ENCODE measurements at places on chromosomes 5 and 9.

DNA sequence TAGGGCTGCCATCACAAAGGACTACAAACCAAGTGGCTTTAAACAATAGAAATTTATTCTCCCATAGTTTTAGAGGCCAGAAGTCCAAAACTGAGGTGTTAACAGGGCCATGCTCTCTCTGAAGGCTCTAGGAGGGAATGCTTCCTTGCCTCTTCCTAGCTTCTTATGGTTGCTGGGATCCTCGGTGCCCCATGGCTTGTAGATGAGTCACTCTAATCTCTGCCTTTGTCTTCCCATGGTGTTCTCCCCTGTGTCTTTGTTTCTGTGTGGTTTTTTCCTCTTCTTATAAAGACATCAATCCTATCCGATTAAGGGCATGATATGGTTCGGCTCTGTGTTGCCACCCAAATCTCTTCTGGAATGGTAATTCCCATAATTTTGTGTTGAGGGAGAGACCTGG, 178.8 kb upstream of the NREP start:
- DNase-seq: no peak

DNA sequence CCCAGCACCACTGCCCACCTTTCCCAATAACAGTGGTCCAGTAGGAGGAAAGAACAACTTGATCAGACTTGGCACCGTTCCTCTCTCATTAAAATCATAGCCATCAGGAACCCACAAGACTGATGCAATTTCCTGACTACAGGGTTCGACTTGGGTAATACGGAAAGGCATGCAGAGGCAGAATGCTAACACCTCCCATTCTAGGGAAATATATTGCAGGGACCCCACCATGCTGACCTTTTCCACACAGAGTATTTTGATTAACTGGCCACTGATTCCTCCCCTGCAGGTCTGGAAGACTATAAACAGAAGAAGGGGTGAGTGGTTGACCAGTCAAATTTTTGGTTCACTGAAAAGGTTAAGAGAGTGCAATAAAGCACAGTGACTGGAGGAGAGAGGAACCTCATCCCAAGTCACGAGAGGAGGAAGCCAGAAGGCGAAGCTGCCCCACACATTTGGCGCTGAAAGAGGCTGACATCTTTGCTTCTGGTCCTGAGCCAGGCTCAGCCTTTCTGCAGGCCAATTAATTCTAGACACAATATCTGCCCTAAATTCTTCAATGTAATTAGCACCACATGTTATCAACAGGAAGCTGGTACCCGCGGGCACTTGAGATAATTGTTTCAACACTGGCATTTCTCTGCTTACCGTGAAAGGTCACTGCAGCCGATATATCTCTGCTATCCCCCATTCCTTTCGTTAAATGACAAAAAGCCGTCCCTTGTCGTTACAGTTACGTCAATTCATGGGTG, 64.7 kb upstream of the SPOCK1 start:
- no peak for DNase-seq

GRCh38 chr9:134219646-134220060, 55.3 kb upstream of the RNU6ATAC start:
- DNase-seq: no peak

GRCh38 chr9:29245351-29245750, 1672.1 kb upstream of the C9orf72 start:
- no peak for DNase-seq

DNA sequence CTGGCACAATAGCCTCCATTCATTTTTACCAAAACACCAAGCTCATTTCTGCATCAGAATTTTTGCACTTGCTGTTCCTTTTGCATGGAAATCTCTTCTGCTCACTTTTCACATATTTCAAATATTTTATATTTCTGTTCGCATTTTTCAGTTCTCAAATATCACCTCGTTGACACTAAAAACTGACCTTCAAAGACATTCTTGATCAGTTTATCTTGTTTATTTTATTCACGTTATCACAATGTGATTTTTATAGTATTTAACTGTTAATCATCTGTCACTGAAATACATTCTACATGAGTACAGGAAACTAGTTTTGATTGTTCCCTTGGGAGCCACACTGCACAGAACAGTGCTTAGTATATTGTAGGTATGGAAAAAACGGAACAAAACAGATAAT, 29.6 kb downstream of the CDH10 start:
- no peak for DNase-seq

- DNase-seq: no peak
Observed at GRCh38 chr5:39049315-39049714, 24.9 kb downstream of the RICTOR start.

GRCh38 chr5:172835290-172835993, 1.4 kb downstream of the ERGIC1 start:
- DNase-seq: no peak

- no peak for DNase-seq
Observed at GRCh38 chr9:117763314-117763713, 59.1 kb downstream of the TLR4 start.

- no peak for DNase-seq
Observed at GRCh38 chr5:101600614-101601013, 695.5 kb downstream of the SLCO4C1 start.

- no peak for DNase-seq
Observed at GRCh38 chr5:169706071-169706470, 69.0 kb downstream of the DOCK2 start.

GRCh38 chr9:119101048-119101447, 268.2 kb downstream of the BRINP1 start:
- no peak for DNase-seq

DNA sequence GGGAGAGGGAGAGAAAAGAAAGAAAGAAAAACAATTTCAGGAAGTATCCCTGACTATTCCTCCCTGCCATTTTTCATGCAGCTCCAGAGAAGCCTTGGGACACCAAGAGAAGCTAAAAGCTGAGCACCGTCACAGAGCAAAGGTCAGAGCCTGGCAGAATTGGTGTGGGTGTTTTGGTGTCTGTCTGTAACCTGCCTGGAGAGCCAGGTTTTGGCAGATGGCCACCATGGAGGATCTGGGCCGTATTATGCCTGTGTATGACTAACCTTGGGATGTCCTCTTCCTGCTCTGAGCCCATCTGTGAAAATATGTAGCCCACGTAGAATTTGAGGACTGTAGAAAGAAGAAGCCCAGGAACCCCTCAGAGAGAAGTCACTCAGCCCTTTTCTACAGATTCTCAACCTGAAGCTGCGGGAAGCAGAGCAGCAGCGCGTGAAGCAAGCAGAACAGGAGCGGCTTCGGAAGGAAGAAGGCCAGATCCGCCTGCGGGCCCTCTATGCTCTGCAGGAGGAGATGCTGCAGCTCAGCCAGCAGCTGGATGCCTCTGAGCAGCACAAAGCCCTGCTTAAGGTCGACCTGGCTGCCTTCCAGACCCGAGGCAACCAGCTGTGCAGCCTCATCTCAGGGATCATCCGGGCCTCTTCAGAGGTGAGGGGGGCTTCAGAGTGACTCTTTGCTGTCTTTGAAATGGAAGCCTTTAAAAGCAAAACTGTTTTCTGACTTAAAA, 18.8 kb downstream of the GLE1 start:
- no peak for DNase-seq

DNA sequence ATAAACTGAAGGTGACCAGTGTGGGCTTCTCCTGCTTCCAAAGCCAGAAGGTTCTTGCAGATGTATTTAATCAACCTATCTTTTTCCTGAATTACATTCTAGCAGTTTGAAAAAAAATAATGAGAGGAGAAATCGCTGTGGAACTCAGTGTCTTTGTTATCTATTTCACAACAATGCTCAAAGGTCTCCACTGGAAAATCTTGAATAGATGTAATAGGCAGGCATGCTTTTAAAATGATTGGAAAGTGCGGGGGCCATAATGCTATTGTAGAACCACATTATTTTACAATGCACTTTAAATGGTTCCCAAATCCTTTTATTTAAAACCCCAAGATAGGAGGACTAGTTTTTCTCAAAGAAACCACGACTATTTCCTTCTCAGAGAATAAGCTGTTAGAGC, 23.3 kb downstream of the ENC1 start:
- DNase-seq: no peak

- DNase-seq: no peak
Observed at GRCh38 chr9:96141666-96142065, 160.3 kb downstream of the HSD17B3 start.

- DNase-seq: peak; percentile 58
Observed at GRCh38 chr5:154756009-154756867, 1.1 kb downstream of the LARP1 start.

- peak; percentile 34 for DNase-seq
Observed at GRCh38 chr5:64767959-64768357, 533 bp downstream of the SREK1IP1 start.

DNA sequence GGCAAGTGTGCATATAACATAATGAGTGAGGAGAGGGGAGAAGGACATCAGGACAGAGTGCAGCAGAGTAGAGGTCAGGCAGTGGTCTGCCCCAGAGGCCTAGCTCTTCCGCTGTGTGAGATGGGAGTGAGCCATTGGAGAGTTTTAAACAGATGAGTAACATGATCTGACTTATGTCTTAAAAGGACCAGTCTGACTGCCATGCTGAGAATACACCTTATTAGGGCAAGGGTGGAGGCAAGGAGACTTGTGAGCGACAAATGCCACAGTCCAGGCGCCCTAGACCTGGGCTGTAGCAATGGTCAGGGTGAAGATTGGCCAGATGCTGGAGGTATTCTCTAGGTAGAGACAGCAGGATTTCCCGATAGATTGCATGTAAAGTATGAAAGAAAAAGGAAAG, 83.1 kb downstream of the WWC1 start:
- DNase-seq: no peak

GRCh38 chr9:136969774-136970173, 7.5 kb upstream of the PTGDS start:
- no peak for DNase-seq

DNA sequence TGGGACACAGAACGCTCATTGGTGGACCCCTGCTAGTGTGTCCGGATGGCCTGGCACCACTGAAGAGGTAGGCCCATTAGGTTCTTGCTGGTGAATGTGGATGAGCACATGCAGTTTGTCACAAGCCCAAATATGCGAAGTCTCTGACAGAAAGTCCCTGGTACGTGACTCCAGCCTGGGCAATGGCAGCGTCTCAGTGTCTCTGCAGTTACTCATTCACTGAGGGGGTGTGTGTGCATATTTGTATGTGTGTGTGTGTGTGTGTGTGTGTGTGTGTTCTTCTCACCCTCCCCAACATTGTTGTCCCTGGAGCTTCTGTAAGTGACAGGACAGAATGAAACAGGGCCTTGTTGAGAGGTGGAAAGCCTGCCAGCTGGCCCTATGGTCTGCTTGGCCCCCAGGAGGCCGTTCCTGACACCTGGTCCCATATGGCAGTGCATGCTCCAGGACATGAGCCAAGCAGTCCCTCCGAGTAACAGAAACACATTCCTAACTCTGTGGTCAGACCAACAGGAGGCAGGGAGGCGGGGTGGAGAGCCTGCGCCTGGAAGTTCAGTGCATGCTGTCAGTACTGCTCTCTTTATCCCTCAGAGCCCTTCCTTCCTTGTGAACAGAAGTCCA, 169.9 kb downstream of the SLC28A3 start:
- no peak for DNase-seq

DNA sequence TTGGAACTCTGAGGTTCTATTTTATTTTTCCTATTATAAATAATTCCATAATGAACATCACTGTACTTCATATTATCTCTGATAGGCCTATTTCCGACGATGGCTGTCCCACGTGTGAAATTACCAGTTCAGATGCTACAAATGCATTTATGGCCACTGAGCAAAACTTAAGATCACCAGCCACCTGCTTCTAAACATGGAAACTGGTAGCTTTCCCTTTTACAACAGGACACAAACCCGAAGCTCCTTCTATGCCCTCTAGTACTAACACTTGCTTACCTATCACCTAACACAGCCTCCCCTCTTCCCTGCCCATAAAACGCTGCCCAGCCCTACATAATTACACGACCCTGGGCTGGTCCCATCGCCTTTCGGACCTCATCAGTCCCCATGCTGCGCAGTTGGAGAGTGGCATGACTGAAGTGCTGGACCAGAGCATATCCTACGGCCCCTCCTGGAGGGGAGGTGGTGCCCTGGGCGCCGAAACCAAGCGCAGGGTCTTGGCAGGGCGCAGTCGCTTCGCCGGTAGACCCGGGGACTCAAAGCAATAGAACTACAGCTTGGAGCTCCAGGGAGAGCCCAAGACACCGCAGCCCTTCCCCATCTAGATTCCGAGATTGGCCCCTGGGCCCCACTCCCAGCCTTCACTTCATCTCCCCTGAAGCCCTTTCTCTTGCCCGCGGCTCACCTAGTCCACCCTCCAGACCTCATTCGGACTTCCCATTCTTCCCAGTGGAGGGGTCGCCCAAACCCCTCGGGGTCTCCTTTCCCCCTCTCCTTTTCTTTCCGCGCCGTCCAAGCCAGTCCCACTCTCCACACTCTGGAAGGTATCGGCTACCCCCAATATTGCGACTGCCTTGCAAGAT, 1.0 kb upstream of the SAP30L start:
- DNase-seq: peak; percentile 39

DNA sequence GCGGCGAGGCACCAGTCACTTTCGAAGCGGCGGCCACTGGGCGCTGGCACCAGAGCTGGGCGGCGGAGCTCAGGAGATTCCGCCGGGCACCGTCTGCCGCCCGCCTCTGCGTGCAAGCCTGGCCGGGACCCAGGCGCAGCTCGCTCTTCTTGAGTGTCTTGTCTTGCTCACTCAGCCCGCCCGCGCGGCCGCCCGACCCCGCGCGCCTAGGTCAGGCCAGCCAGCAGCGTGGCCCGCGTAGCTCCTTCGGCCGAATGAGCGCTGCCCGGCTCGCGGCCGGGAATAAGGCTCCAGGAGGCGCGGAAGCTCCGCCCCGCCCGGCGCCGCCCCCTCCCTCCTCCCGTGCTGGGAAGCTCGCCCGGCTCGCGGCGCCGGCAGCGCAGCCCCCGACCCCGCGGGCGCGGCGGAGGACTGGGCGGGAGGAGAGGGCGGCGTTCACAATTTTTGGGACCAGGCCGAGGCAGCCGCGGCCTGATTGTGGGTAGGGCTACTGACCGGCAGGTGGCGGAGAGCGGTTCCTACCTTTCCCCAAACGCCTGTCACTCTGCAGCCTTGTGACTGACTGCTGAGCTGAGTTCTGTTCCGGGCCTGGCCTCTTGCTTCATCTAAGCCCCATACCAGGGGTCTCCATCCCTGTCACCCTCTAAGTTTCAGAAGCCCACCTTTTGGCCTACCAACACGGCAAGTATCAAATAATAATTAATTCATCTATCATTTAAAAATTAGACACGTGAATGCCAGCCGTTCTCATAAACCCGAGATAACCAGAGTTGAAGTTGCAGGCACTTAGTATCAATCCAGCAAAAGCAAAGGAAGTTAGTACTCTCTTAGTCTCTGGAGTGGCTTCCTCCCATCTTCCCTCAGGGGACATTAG, at the start of gene HBEGF:
Gene HBEGF, minus strand, starts transcription at position 256 of the 874 bp plus-strand sequence. CDS start 275 bp downstream, outside the sequence.
- DNase-seq: peak; percentile 62

GRCh38 chr5:40906351-40906751, 2.9 kb upstream of the C7 start:
- DNase-seq: no peak

GRCh38 chr5:36436306-36436705, 134.6 kb upstream of the RANBP3L start:
- no peak for DNase-seq

DNA sequence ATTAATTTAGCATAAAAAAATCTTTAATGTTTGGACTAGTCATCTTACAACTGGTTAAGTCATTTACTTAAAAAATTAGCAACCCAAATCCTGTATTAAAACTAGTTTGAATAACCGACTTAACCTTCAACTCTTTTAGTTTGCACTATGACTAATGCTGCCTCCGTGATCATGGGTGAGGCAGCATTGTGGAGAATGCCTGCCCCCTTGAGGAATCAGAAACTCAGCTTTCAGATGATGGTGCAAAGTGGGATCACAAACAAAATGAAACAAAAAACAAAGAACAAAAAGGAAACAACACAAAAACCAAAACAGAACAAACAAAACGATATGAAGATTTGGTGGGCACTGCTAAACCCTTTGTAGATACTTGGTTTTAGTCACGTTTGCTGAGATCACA, 127.0 kb upstream of the PALM2AKAP2 start:
- no peak for DNase-seq

GRCh38 chr5:73912821-73913271, 286.9 kb downstream of the ARHGEF28 start:
- no peak for DNase-seq

Measured in activated CD4-positive, CD25-positive, alpha-beta regulatory T cell treated with anti-CD3 and anti-CD28 coated beads, Interleukin-2, amount 50 U/mL, for 72 hours (primary cell).